ENCODE measurements at places on chromosomes 16 and 17.

- DNase-seq: no peak
- H3K4me3 ChIP-seq: no peak overlapping the region
- no peaks in the 10 kb centered on the region for H3K27me3 ChIP-seq
- H3K27ac ChIP-seq: no peak overlapping the region
- peaks cover 15% of the 10 kb centered on the region for H3K36me3 ChIP-seq
Observed at GRCh38 chr16:16007743-16008111, 58.3 kb downstream of the ABCC1 start.

GRCh38 chr17:72903522-72903921 is 189.0 kb downstream of the SLC39A11 start:
- no peaks in the 10 kb centered on the region for H3K36me3 ChIP-seq
- no peak for DNase-seq
- peaks cover 10% of the 10 kb centered on the region for H3K4me1 ChIP-seq
- H3K27ac ChIP-seq: peak overlapping the region; percentile 23

- peaks cover 3% of the 10 kb centered on the region for H3K4me1 ChIP-seq
- H3K27me3 ChIP-seq: no peaks in the 10 kb centered on the region
- no peak for DNase-seq
- H3K27ac ChIP-seq: no peak overlapping the region
Observed at GRCh38 chr16:89615596-89616090, 2.2 kb downstream of the DPEP1 start.

DNA sequence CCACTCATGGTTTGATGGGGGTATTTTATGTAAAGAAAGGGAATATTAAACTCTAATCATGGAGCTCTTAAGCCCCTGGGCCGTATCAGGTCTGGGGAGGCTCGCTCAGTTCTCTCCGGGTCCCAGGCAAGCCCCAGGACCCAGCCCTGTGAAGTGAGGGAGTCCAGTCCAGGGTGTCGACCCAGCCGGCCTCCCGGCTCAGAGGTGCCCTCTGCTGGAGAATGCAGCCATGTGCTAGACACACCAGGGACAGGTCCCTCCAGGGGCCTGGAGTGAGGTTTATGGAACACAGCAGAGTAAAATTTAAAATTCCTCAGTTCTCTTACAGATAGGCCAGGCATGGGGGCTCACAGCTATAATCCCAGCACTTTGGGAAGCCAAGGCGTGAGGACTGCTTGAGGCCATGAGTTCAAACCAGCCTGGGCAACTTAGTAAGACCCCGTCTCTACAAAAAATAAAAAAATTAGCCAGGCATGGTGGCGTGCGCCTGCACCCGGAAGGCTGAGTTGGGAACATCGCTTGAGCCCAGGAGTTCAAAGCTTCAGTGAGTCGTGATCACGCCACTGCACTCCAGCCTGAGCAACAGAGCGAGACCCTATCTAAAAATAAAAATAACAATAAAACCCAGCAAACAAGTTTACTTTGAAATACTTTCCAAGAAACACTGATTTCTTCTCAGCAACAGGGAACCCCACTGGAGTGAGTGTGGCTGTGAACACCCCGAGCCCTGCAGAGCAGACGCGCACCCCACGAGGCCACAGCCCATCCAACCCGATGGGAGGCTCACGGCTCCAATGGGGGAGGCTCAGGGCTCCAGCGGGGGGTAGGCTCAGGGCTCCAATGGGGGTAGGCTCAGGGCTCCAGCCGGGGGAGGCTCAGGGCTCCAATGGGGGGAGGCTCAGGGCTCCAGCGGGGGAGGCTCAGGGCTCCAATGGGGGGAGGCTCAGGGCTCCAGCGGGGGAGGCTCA is 72.2 kb downstream of the ZNF778 start:
- no peaks in the 10 kb centered on the region for H3K27me3 ChIP-seq
- no peak for DNase-seq
- H3K4me1 ChIP-seq: peaks cover 5% of the 10 kb centered on the region

DNA sequence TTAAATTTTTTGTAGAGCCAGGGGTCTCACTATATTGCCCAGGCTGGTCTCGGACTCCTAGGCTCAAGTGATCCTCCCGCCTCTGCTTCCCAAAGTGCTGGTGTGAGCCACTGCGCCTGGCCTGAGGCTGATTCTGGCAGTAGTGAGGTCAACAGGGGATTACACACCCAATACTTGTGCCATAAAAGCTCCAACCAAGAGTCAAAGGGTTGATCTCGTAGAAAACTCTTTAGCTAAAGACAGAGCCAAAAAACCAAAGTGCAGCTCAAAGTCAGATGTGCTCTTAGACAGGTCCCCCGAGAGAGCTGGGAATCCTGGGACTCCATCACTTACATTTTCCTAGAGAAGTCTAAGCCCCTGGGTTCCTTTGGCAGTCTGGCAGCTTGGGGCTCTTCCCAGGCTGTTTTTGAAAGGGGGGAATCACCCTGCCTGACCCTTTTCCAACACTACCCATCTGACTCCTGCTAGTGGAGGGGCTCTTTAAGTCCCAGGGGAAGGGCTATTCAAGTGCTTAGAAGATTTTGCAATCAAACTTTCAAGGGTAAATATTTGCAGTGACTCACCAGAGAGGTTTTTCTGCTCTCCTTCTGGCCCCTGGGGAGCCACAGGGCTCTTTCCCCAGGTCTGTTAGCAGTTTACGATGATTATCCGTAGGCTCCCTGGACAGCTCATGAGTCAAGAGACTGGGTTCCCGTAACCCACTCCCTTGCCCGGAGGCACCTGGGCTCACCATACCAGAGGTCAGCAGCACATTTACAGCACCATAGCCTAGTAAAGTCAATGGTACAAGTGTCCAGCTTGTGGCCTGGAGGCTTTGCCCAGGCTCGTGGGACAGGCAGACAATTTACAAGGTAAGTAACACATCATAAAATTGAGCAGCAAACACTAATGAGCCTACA is 408.7 kb downstream of the SLC39A11 start:
- H3K27ac ChIP-seq: peak overlapping the region; percentile 83
- peaks cover 27% of the 10 kb centered on the region for H3K4me1 ChIP-seq
- peaks cover 6% of the 10 kb centered on the region for H3K36me3 ChIP-seq
- H3K27me3 ChIP-seq: no peaks in the 10 kb centered on the region

DNA sequence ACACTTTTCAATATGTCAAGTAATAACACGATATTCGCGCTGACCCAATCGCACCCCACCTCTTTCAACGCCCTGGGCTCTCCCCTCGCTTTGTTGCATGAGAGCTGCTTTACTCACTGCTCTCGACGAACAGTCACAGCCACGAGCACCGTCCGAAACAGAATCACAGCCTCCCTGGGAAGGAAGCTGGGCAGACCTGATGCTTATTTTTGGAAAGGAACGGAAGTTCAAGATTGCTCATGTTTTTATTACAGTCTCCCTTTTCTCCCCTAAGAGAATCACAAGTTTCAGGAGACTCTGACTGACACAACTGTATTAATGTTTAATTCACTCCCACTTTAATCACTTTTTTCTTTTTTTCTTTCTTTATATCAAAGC is 67.8 kb downstream of the ANKRD11 start:
- H3K27ac ChIP-seq: peak overlapping the region; percentile 93
- H3K27me3 ChIP-seq: no peaks in the 10 kb centered on the region
- peaks cover 83% of the 10 kb centered on the region for H3K4me1 ChIP-seq

All from chondrocyte (in vitro differentiated cells).